ENCODE measurements at places on chromosomes 4 and X.

- DNase-seq = no peak
These were observed 117.0 kb downstream of the RAPGEF2 start for GRCh38 chr4:159219862-159220261.

DNA sequence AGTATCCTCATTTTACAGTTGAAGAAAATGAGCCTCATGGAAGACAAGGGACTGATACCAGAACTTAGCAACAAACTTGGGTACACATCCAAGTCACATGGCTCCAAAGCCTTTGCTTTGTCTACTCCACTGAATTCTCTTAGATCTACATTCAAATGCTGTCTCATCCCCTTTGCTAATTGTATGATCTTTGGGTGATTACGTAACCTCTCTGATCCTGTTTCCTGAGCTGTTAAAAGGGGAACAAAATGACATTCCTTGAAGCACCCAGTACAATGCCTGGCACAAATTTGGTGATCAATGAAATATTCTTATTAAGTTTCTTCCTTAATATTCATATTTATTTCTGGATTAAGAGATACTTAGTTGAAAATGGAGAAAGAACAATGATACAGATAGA is 5.9 kb upstream of the HPGD start:
- DNase-seq = no peak

DNA sequence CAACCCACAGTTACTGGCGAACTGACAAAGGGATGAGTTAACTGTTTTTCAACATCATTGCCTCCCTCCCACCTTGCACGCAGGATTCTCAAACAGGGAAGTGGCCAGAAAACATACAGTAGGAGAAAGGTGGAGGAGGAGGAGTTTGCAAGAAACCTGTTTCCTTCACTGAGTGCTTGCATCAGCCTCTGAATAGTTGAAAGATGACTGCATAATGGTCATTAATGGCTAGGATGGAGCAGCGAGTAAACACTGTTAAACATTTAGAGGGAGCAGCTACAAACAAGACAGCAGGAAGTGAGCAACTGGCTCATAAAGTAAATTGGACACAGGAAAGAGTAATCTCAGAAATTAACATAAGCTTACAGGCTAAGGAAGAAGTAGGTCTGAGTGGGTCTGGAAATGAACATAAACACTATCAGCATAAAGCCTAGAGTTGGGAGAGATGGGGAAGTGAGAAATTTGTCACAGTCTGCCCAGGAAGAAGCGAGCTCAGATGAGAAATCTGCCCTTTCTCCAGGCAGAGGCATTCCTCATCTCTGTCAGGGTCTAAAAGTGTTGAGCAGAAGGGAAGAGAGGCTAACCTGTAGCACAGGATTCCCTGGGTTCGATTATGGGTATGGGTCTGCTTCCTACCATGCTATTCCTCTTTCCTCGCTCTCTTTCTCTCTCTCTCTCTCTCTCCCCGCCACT is 38.6 kb downstream of the TRPC5OS start:
- DNase-seq = no peak

GRCh38 chr4:174086829-174087799 is 196.4 kb downstream of the FBXO8 start:
- DNase-seq = no peak

DNA sequence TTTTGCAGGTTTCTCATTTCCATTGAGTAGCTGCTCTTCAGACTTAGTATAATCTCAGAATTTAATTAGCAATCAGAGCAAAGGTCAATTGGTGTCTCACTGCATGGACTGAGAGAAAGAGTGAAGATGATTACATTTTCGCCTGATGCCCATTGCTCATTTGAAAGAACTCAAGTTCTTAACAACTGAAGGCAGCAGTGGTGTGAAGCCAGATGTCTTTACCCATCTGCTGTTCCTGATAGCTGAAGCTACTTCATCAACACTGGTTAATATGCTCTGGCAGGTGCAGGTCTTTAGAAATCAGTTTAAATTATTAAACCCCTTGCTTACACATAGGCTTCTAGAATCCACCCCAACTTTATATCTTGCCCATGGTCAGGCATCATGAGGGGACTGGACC is 64.5 kb upstream of the FRAS1 start:
- no peak for DNase-seq

- DNase-seq = no peak
These were observed 660 bp downstream of the GEMIN8 start for GRCh38 chrX:14029039-14029424.

- DNase-seq = no peak
These were observed 91.9 kb upstream of the PPP1R2C start for GRCh38 chrX:42869659-42870476.

GRCh38 chr4:143375326-143376073 is 38.8 kb downstream of the GAB1 start:
- no peak for DNase-seq

DNA sequence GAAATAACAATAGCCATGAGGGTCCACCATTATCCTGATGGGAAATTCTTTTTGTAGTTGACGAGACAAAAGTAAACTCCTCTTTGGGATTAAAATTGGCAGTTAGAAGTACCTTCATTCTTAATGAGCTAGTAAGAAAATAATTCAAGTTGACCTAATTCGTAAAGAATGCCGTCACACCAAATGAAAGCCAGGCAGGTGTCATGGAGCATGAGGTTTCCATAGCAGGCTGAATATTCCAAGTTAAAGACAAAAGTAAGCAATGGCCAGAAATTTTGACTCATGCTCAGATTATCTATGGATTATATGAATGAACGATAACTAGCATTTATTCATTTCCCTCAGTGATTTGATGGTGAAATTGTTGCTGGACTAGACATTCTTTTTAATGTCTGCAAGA is 192.2 kb upstream of the FAT1 start:
- no peak for DNase-seq

- no peak for DNase-seq
These were observed 22.4 kb downstream of the ANAPC4 start for GRCh38 chr4:25399510-25399909.

DNA sequence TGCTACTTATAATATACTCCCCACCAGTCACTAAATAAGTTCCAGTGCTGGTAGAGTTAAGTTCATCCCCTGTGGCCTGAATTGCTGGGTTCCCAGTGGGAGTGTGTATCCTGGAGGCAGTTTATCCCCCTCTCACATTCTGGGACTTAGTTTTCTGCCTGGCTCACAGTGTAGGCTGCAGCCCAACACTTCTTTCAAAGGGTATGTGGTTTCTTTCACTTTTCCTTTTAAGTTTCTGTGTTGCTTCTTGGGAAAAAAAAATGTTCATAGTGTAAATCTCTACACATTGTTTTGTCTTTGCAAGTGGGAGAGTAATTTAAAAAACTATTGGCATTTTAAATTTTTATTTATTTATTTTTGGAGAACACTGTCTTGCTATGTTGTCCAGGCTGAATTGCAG is 204.0 kb downstream of the CHIC1 start:
- no peak for DNase-seq

DNA sequence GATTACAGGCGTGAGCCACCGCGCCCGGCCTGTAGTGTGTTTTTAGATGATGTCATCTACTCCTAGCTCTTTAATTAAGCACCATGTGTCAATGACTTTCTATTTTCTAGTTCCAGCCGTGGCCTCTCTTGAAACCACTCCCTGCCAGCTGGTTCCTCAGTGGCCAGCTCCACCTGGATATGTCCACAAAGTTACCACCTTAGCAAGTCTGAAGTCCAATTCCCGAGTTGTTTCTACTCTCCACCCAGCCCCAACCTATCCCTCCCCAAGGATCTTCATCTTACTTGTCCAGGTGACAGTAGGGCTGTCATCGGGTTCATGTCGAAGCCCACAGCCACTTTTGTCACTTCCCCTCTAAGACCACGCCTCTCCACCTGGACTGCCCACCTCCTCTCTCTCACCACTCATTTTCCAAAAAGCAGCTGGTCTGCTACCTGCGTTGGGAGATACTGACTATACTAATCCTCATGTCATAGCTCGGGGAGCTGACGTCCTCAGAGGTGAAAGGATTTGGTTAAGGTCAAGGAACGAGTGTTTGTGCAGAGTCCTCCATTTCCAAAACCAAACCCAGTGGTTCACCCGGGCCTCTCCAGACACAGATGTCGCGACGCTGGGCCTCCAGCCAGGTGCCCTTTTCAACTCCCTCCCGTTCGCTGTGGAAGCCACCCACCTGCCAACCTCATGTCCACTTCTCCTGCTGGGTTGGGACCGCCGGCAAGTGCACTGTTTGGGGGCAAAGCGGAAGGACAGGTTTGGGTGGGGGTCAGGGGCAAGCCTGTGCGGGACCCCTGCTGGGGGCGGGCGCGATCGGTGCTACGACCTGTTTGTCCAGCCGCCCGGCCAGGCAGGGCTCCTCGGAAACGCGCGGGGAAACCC is 704 bp downstream of the FAM3A start:
- peak; percentile 24 for DNase-seq

DNA sequence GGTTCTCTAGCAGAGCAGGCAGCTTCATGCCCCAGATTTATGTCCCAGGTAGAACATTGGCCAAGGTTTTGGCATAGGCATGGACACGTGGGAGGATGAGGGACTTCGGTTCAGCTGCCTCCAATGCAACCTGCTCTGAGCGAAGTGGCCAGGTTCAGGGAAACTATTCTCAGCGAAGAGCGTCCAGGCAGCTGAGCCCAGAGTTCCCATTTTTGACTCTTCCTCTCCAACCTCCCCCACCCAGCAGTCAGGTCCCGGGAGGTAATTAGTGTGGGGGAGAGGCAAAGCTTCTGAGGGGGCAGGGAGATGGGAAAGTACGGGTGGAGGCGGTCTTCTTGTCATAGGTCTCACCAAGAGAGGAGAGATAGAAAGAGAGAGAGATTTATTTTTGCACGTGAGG is 1.0 kb downstream of the GABRA4 start:
- no peak for DNase-seq

- no peak for DNase-seq
These were observed 108.0 kb upstream of the PCDH18 start for GRCh38 chr4:137640156-137640837.

- no peak for DNase-seq
These were observed 162.7 kb upstream of the MBNL3 start for GRCh38 chrX:132651421-132652086.

DNA sequence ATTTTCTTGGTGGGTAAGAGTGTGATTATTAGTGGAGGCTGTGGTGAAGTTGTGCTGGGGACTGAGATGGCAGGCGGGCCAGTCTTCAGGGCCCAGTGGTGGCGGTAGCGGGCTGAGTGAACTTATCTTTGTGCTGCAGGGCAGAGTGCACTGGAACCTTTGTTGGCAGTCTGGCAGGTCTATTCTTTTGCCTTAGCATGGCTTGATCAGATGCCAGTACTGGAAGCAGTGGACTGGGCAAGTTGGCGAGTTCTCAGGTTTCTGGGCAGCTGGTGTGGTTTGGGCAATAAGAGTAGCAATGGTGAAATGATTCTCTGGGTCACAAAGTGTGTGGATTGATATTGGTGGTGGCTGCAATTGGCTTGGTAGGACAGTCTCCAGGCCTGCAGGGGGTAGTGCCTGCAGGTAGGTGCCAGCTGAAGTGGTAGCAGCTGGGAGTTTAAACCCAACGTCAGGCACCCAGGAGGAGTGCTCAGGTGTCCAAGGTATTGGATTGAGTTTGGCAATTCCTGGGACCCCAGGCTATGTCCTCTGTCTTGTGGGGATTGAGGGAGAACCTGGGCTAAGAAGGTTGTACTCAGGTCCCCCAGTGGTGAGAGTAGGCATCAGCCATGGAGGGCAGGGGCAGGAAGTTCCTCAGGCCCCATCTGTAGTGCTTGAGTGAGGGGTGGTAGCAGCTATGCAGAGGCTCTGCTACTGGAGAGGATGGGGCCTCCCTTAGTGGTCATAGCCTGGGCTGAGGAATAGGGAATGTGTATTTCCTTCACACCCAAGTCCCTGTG is 34.9 kb upstream of the SLC25A14 start:
- DNase-seq = no peak

DNA sequence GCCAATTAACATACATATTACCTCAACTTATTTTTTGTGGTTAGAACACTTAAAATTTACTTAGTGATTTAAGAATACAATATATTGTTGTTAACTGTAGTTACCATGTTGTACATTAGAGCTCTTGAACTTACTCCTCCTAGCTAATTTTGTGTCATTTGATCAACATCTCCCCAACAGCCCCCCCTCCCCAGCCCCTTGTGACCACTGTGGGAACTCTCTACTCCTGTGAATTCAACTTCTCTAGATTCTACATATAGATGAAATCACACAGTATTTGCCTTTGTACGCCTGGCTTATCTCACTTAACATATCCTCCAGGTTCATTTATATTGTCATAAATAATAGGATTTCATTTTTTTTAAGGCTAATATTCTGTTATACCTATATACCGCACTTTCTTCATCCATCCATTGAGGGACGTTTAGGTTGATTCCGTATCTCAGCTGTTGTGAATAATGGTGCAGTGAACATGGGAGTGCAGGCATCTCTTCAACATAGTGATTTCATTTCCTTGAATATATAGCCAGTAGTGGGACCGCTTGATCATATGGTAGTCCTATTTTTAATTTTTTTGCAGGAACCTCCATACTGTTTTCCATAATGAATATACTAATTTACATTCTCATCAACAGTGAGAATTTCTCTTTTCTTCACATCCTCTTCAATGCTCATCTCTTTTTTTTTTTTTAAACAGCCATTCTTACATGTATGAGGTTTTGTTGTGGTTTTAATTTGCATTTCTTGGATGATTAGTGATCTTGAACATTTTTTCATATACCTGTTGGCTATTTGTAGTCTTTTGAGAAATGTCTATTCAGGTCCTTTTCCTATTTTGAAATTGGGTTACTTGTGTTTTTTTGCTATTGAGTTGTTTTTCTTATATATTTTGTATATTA is 66.8 kb downstream of the RAPGEF2 start:
- no peak for DNase-seq

GRCh38 chr4:22045051-22045630 is 96.6 kb upstream of the KCNIP4 start:
- no peak for DNase-seq

DNA sequence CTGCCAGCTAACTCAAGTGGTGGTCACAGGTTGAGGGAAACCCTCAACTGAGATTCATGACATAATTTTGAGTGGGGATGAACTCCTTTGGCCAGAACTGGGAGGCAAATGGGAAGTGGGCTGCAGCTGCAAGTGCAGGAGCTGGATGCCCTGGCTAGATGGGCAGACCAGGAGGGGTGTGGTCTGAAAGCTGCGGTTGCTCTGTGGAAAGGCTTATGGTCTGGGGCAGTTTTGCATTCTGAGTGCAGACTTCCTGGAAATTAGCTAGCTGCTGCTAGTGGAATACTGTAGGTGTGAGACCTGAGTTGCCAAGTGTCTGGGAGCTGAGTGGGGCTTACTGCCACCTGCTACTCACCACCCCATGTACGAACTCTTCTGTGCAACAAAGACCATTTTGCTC is 52.1 kb upstream of the NAP1L2 start:
- no peak for DNase-seq

DNA sequence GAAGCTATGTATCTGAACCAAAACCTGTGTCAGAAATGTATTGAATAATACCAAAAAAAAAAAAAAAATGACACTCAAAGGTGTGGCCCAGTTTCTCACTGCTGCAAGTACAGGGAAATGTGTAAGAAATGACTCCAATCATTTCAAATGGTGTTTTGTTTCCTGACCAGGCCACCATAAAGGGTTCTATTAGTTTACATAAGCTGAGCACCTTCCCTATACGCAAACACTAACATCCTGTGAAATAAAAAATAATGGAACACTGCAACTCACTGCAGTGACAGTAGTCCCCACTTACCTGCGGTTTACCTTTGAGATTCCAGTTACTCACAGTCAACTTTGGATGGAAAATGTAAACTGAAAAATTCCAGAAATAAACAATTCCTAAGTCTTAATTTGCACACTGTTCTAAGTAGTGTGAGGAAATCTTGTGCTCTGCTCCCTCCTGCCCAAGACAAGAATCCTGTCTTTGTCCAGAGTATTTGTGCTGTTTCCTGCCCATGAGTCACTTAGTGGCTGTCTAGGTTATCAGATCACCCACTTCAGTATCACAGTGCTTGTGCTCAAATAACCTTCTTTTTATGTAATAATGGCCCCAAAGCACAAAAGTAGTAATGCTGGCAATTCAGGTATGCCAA is 265.3 kb downstream of the RCHY1 start:
- no peak for DNase-seq

Data from CD4-positive, alpha-beta T cell treated with Interleukin-17A for 4 hours (primary cell).